SHP77 treated with DMSO at 0.1 percent for 48 hours (cell line): ENCODE measurements at places on chromosomes 5 and 9.

DNA sequence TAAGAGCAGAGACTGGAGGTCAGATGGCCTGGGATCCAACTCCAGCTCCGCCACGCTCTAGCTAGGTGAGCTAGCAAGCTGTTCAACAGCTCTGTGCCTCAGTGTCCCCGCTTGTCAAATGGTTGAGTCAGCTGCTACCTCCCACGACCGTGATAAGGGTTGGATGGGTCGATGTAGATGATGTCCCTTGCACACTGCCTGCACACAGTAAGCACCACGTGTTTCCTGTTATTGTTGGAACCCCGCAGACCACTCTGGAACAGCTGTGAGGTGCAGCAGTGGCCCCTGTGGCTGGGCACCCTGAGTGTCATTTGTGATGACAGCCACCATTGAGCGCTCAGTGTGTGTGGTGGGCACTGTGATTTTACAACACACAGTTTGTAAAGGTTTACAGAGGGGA lies 54.0 kb upstream of the CTSL start:
- no peak for DNase-seq

- DNase-seq: no peak
Measured at GRCh38 chr9:92180669-92181181, 65.5 kb upstream of the SPTLC1 start.

DNA sequence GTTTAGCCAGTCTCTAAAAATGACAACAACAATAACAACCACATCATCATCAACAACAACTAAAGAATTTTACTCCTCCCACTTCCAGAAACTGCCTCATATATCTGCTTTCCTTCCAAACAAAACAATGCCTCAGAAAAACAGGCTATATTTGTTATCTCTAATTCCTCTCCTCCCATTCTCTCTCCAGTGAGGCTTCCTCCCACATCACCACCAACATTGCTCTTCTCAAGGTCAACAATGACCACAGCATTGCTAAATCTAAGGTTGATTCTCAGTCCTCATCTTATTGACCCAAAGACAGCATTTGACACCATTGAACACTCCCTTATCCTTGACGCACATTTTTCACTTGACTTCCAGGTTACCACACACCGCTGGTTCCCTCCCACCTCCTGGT lies 38.1 kb upstream of the PRUNE2 start:
- DNase-seq: no peak

DNA sequence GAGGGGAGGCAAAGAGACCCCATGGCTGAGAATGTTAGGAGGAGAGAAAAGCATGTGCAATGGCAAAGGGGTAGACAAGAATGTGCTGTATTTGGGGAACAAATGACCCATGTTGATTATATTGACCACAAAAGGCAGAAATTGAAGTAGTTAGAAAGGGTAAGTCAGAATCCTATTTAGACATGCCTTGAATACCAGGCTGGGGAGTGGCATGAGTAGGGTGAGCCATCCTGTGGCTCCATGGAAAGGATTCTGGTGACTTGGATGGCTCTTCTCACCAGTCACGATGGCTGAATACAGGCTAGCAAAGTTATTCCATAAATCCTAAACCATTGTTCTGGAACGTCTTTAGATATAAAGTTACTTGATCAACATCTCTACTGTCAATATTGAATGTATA lies 73.4 kb upstream of the MEF2C start:
- DNase-seq: no peak

GRCh38 chr5:141957367-141957996 lies 520 bp downstream of the PCDH12 start:
- DNase-seq: no peak

DNA sequence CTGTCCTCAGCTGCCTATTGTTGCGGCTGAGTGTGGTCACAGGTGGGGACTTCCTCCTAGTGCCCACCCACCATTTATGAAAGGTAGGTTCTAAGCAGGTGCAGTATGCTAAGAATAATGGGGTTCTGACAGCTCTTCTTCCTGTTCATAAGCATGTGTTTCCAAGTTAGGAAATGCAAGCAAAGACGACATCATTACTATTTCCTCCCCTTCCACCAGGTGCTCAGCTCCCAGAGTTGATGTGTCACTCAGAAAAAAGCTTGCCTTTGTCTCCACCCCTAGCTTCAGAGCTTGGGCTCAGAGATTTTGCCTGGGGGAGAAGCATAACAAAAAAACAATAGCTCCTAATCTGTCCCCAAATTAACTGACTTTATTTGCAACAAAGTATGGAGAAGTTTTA lies 1076.7 kb downstream of the NR2F1-AS1 start:
- peak; percentile 21 for DNase-seq
